ENCODE measurements at places on chromosomes 6 and 20. TPM values are rescaled to one million over a fixed set of nuclear protein-coding genes. Genes with fewer than 3 reads are reported as not detected.

KIF25 gene
- 2.0 TPM for total RNA-seq

CGAS gene
- 10.2 TPM for total RNA-seq

WTAP gene
- total RNA-seq: 125 TPM

MYLK4 gene
- 0.28 TPM for total RNA-seq

CST4 gene
- 0.77 TPM for total RNA-seq

PPP1R3G gene
- 8.7 TPM for total RNA-seq
